ENCODE measurements at places on chromosomes 4 and X.

- no peak for DNase-seq
Observed at GRCh38 chr4:55038176-55038890, 87.1 kb downstream of the KDR start.

- no peak for DNase-seq
Observed at GRCh38 chr4:188246488-188246887, 107.2 kb downstream of the TRIML1 start.

DNA sequence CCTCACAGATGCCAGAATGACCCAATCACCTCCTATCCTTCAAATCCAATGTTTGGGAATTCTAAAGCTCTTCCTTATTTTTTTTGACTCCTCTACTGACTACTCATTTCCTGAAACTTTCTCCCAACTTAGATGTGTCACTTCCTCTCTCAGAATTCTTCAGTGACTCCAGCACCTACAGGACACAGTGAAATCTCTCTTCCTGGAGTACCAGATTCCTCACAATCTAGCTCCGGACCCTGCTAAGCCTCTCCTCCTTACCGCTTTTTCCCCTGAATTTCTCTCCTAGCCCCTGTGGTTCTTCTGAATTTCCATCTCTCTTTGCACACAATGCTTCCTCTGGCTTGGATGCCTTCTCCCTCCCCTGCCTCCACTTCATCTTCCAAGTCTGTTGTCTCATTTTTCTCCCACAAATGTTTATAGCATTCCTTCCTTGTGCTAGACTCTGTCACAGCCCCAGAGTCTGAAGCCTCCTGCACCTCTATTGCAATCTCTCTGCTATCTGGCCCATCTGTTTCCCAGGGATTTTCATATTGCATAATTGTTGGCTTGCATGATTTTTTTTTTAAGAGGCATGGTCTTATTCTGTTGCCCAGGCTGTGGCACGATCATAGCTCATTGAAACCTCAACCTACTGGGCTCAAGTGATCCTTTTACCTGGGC, 80.1 kb downstream of the ANAPC4 start:
- DNase-seq, result no peak

DNA sequence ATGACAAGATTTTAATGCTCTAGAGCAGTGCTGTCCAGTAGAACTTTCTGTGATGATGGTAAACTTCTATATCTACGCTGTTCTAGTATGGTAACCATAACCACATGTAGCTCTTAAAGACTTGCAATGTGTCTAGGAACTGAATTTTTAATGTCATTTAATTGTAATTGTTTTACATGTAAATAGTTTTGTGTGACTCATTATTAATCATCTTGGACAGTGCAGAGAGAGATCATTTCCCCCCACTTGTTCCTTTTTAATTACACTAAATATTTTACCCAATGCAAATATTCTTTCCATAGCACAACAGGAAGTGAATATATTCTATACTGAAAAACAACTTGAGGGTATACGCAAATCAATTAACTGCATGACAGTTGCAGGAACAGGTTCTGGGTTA, 5.8 kb downstream of the ATG4A start:
- DNase-seq, result no peak

DNA sequence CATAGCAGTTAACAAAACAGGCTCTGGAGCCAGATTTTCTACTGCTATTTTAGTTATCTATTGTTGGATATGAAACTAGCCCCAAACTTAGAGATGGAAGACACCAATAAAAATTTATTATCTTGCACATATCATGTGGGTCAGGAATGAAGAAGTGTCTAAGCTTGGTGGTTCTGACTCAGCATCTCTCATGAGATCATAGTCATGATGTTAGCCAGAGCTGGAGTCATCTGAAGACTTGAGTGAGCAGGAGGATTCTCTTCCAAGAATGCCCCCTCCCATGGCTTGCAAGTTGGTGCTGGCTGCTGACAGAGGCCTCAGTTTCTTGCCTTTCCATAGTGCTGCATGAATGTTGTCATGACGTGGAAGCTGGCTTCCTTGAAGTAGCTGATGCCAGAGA, 68.2 kb upstream of the TAPT1 start:
- no peak for DNase-seq

GRCh38 chrX:57741107-57741506, 61.0 kb upstream of the NLRP2B start:
- no peak for DNase-seq

DNA sequence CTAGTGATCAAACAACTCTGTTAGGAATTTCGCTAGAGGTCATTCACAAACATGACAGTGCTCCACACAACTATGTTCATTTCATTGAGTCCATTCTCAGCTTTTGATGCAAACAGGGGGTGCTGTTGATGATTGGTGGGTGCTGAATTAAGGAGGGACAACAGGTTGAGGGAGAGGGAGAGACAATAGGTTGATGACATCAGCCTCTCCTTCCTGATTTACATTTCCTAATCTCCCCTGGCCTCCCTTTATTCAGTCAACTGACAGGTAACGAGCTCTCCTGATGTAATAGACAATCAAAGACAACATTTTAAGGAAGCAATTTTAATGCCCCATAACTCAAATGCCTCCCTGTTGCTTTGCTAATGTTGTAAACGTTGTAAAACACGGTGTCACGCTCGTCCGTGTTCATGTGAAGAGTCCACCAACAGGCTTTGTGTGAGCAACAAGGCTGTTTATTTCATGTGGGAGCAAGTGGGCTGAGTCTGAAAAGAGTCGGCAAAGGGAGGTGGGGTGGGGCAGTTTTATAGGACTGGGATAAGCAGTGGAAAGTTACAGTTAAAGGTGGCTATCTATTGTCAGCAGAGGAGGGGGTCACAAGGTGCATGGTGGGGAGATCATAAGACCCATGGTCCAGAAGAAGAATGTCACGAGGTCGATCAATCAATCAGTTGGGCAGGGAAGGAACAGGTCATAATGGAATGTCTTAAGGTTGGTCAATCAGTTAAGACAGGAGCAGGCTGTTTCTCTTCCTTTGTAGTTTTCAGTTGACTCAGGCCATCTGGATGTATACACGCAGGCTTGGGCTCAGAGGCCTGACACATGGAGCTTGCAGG, 4.8 kb upstream of the GAR1 start:
- no peak for DNase-seq

DNA sequence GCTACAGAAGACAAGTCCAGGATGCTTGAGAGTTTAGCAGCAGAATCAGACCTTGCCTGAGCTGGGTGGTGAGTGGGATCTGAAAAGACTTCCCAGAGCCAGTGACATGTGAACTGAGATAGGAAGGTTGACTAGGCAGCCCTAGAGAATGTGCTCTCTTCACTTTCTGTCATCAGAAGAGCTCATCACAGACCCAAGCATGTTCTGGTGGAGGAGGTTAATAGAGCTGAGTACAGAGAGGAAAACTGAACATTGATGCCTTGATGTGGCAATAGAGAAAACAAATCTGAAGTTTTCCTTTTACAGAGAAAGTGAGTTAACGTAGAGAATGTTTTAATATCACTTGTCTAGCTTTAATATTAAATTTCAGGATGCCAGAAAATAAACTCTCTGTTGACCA, 17.1 kb downstream of the ADGRL3 start:
- DNase-seq, result no peak

GRCh38 chrX:77776659-77777058, 9.4 kb downstream of the ATRX start:
- no peak for DNase-seq

DNA sequence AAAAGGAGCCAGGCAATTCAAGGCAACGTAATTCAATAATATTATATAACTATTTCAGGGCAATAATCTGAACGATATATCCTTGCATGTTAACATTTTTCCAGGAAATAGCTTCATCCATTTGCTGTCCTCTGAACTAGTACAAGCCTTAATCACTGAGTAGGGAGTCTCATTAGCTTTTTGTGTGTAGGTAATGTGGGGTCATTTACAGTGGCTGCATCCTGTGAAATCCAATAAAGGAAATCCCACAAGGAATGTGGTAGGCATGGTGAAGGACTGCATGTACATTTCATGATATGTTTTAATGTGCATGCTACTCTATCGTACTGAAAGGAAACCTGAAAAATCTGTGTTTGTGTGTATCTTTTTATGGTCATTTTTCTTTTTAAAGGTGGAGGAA, 103.5 kb downstream of the SLC4A4 start:
- no peak for DNase-seq

GRCh38 chr4:55561889-55562288, 15.2 kb upstream of the CLOCK start:
- peak; percentile 56 for DNase-seq

GRCh38 chrX:122269243-122269781, 914.8 kb upstream of the GRIA3 start:
- DNase-seq, result no peak

GRCh38 chr4:146095091-146095690, 80.3 kb upstream of the LSM6 start:
- DNase-seq, result no peak

GRCh38 chr4:105923497-105924238, 28.4 kb downstream of the NPNT start:
- DNase-seq, result no peak

DNA sequence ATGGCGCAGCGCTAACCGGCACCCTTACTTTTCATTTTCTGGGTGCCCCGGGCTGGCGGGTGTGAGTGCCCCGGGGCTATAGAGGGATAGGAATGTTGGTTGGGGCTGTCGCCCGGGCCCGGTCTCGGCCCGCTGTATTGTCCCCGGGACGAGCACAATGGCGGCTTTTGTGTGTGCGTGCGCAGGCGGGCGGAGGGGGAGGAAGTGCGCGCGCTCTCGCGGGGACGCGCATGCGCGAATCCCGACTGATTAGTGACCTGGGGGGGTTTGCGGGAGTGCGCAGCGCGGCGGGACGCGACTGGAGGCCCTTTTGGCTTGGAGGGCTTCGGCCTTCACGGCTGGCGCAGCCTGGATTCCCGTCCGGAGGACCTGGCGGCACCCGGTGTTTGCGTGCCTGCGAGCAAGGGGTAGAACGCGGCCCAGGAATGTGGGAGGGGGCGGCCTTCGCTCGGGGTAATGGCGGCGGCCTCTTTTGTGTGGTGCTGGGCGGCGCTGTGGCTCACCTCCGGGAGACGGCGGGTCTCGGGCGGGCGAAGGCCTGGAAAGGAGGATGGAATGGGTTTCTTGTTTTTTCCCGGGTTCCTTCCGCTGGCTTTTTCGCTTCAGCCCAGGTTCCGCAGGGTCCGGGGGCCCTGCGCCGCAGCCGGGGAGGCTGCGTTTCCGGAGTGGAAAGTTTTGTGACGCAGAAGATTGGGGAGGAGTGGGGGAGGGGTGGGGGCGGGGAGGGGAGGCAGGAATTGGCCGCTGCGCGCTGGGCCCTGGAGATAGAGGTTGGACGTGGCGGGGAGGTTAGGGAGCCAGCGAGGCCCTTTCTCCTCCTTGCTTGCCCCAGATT, 618 bp downstream of the DDX3X start:
- DNase-seq, result peak; percentile 85

GRCh38 chr4:114509340-114509739, 89.3 kb upstream of the UGT8 start:
- DNase-seq, result no peak

- no peak for DNase-seq
Observed at GRCh38 chr4:20408611-20409010, 156.9 kb downstream of the SLIT2 start.

- no peak for DNase-seq
Observed at GRCh38 chr4:73839071-73839470, 2.6 kb downstream of the CXCL6 start.

DNA sequence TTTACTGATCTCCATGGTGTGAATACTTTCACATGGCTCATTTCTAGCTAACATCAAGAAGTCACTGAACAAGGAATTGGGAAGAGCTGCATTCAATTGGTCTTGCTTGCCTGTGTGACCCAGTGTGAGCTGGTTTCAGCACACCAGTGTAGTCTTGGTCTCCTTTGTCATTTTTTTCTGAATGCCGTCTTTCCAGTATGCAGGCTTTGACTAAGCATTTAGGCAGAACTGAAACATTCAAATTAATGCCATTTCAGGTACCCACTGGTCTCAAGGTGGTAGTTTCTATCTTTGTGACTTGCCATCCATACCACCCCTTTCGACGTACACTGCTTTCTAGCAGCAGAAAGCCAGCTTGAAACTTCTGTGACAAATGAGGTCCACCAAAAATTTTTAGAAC, 550.5 kb upstream of the BOD1L1 start:
- no peak for DNase-seq

All from GM13976 (cell line).